Fibroblast of skin of back (primary cell): ENCODE measurements at places on chromosomes 16 and 17.

- no peak for DNase-seq
Measured at GRCh38 chr17:48634493-48635208, 8.5 kb upstream of the HOXB9 start.

GRCh38 chr17:47815106-47815918, 6.3 kb downstream of the OSBPL7 start:
- DNase-seq: no peak

DNA sequence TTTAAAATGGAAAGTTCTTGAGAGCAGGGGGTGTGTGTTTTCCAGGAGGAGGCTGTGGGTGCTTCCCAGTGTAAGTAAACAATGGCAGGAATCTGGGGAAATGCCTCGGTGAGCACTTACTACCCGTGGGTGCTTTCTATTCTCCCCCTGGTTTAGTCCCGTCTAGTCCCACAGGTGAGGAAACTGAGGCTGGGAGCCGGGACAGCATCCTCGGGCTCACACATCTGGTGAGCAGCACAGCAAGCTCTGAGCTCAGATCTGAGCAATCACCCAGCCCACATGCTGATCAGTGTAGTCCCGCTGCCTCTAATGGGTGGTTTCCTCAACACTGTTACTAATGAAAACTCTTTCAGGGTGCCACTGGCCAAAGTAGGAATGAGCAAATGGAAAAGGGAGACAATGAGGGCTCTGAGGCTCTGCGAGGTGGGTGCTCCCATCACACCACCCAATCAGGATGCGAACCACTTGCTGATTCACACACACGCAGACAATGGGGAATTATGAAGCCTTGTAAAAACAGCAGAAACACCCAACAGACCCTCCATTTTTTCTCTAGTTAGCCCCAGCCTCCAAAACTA, 202.6 kb downstream of the PARN start:
- peak; percentile 24 for DNase-seq

DNA sequence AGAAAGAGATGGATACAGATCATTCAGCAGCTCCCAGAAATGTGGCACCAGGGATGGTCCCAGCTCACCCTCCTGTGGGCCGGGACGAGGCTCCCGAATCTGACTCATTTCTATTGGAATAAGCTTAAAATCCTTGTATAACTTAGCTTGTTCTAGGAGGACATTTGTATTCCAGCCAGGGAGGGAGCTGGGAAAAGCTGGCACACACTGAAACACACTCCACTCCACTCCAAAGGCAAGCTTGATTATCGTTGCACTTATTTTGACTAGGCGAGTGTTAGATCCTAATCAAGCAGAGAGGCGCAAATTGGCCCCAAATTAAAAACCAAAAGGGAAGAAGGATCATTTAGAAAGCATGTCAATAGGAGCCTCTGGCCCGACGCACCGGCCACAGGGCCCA, 339.5 kb downstream of the HS3ST4 start:
- no peak for DNase-seq

GRCh38 chr16:50169555-50170096, 16.5 kb downstream of the TENT4B start:
- no peak for DNase-seq

DNA sequence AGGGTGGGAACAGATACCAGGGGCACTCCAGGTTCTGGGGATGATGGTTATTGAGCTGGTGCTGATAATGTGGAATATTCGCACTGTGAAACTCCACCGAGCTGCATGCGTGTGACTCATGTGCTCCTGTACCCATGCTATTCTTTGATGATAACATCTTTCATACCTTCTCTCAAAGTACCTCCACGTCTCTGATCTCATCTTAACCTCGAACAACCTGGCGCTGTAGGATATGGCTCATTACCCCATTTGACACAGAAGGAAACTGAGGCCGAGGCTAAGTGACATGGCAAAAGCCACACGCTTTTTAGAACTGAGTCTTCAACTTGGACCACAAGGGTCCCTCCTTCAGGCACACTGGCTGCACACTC, 30.2 kb upstream of the MRPS23 start:
- DNase-seq: no peak

DNA sequence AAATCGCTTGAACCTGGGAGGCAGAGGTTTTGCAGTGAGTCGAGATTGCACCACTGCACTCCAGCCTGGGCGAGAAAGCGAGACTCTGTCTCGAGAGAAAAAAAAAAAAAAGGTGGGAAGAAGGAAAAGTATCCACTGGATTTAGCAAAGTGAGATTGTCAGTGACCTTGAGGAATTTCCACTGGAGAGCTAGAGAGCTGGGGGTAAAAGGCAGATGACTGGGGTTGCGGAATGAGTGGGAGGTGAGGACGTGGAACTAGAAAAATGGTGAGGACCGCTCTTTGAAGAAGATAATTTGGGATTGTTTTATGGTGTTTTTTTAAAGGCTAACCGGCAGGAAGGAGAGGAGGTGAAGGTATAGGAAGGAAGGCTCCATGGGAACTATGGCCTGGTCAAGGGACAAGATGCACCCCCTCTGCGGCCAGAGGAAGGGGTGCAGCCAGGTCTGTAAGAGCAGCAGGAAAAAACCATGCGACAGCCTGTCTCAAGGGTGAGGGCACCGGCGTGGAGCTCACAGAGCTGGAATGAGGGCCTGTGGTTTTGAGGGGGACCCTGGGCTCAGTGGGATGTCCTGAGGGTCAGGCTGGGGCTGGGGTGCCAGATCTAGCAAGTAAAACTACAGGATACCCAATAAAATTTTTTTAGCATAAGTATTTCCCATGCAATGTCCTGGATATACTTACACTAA, 694 bp upstream of the MLST8 start:
- DNase-seq: no peak

DNA sequence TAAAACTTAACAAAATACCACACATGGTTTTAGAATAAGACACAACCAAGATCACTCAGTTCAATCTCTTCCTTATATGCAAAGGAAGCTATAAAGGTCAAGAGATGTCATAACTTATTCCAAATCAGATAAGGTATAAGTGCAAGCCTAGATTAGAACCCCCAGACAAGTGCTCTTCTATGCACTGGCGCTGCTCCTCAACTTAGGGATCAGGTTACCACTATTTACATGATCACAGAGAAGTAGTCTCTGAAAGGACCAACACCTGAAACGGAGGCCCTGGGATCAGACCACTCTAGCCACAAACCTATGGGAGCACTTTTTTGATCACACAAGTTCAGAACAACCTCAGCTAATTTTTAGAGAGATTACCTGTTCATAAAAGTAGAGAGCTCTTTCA, 16.6 kb downstream of the COPS3 start:
- DNase-seq: no peak

DNA sequence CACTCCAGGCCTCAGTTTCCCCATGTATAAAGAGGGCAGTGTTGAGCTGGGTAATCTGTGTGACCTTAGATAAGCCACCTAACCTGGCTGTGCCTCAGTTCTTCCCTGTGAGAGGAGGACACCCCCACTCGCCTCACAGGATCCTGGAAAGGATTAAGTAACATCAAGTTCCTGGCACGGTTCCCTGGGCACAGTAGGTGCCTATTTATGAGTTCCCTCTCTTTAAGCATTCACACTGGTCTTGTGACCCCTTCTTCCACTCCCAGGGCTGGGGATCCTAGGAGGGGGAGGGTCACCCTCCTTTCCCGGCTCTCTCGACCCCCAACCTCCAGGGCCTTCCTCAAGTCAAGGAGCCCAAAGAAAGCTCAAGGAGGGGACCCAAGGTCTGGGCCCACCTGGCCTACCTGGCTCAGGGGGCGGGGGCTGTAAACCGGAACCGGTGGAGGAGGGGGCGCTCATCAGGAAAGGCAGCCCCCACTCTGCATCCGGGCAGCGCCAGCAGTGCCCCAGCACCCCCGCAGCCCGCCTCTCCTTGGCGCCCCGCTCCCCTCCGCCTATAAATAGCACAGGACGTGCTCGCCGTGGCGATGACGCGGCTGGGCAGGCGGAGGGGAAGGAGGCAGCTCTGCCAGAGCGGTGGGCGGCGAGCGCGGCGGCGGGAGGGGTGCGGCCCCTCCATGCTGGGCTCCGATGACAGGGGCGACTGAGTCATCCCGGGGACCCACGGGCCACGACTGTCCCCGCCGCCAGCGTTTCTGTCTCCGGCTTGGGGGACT, 9.4 kb downstream of the RPL19 start:
- peak; percentile 79 for DNase-seq

GRCh38 chr16:88460496-88461330, 7.6 kb downstream of the ZFPM1 start:
- no peak for DNase-seq

DNA sequence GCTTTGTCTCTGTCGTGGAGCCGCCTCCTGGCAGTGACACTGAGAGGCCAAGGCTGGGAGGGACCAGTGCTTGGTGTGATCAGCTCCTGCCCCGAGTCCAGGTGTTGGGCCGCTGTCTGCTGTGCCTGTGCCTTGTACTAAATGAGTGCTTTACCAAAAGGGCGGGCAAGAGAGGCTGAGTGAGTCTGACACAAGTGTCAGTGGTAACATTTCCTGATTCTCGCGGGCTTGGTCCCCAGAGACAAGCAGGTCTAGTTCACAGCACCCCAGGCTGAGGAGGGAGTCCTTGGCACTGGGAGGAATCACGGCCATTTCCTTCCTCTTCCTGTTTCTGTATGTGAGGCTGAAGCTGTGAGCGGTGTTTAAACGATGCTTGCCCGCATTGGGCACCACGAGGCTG, 30.2 kb downstream of the PLD6 start:
- DNase-seq: no peak

DNA sequence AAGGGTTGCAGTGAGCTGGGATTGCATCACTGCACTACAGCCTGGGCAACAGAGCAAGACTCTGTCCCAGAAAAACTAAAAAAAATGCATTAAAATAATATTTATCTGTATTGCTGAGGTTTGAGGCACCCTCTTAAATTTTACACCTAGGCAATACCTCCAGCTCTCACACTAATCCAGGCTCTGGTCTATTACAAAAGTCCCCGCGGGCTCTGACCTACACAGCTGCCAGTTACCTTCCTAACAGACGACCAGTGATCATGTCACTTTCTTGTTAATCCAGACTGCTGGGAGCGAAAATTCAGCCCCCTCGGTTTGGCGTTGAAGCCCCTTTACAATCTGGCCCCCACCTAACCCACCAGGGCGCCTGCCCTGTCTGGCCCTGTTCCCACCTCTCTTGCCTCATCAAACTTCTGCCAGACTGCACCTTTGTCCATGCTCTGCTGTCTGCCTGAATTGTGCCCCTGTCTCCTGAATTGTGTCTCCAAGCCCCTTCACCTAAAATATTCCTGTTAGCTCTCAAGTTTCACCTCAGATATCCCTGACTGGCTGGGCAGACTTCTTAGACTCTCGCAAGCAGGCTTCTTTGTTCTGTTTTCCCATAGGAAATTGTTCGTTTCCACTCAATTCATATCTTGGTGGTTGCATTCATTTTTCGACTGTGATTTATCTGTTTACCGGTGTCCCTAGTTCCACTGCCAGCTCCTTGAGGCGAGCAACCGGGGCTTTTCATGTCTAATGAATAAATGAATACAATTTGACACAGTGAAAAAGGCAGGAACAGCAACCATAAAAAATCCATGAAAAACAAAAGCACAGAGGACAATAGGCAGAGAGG, 65.9 kb downstream of the PITPNC1 start:
- no peak for DNase-seq

DNA sequence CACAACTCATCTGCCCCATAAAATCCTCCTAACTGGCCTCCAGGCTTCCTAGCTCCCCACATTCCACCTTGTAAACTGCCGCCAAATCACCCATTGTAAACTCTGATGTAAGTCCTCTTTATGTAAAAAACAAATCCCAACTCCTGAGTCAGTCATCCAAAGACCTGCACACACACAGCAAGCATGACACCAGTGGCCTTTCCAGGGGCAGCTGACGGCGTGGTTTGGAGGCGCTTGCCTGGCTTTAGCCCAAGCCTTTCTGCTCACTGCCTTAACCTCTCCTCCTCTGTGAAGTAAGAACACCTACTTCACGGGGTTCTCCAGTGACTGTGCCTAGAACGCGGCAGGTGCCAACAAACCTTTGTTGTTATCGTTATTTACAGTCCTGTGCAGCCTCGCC, 14.0 kb downstream of the UBE2O start:
- DNase-seq: no peak

DNA sequence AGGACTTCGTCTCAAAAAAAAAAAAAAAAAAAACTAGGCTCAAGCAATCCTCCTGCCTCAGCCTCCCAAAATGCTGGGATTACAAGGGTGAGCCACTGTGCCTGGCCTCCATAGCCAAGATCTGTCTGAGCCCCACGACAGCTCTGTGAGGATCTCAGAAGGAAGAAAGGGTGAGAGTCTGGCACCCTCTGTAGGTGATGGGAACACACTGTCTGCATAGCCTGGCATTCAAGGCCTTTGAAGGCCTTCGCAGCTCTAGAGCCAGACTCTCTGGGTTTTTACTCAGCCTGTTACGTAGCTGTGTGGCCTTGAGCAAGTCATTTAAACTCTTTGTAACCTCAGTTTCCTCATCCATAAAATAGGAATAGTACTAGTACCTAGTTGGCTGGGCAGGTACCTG, 6.3 kb upstream of the XPO6 start:
- DNase-seq: peak; percentile 61

GRCh38 chr17:17498606-17499301, 2.6 kb upstream of the RASD1 start:
- no peak for DNase-seq
